A549 (cell line): ENCODE measurements at places on chromosomes 16 and 17. TPM values are rescaled to one million over a fixed set of nuclear protein-coding genes. Genes with fewer than 3 reads are reported as not detected.

DNA sequence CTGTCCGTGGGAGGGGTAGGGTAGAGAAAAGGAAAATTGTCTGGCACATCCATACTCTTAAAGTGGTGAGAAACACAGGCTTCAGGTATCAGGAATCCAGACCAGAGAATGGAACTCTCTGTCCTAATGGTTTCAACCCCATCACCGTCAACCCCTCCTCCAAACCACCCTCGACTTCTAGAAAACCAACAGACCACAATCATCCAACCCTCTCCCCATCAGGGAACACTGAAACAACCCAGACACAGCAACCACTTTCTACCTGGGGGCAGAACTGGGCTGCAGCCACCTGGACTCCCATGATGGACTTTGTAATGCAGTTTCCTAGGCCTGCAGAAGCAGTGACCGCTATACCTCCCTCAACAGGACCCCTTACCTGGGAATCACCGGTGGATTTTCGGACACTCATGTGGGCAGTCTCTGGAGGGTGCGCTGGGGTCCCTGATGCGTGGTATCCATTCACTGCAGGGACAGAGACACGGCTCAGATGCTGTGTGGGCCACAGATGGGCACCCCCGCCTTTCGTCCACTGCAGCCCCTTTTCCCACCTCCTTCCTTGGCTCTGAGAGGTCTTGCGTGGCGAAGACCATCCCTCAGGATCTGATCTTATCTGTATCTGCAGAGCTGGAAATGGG, 64.3 kb upstream of the RCVRN start:
- no peak for DNase-seq

DNA sequence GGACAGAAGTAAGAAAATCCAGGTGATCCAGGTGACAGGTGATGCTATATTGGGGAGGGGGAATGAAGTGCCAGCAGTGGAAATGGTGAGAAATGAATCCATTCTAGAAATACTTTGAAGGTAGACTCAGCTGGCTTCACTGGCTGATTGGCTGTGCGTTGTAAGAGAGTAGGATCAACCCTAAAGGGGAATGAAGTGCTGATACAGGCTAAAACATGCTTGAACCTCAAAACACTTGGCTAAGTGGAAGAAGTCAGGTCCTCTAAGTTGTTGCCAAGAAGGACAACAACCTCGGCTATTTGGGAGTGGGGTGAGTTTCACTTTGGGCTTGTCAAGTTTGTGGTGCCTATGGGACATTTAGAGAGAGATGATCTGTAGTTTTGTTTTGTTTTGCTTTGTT, 24.1 kb upstream of the SCNN1B start:
- no peak for DNase-seq

- no peak for DNase-seq
These were observed 45.1 kb downstream of the WDR45B start for GRCh38 chr17:82602986-82603710.

- DNase-seq = no peak
These were observed 15.2 kb downstream of the ZFHX3 start for GRCh38 chr16:73032541-73033270.

GRCh38 chr16:4692460-4693295, 684 bp upstream of the NUDT16L1 start:
- peak; percentile 24 for DNase-seq

GRCh38 chr16:3691761-3692160, 25.6 kb downstream of the TRAP1 start:
- no peak for DNase-seq

- no peak for DNase-seq
These were observed 39.5 kb downstream of the CLUH start for GRCh38 chr17:2672026-2672425.

Gene CDH13
- not detected in 3 replicates for polyA plus RNA-seq

Gene C17orf67
- 2.4 to 2.8 TPM (median 2.6 TPM) in 3 replicates for polyA plus RNA-seq

DNA sequence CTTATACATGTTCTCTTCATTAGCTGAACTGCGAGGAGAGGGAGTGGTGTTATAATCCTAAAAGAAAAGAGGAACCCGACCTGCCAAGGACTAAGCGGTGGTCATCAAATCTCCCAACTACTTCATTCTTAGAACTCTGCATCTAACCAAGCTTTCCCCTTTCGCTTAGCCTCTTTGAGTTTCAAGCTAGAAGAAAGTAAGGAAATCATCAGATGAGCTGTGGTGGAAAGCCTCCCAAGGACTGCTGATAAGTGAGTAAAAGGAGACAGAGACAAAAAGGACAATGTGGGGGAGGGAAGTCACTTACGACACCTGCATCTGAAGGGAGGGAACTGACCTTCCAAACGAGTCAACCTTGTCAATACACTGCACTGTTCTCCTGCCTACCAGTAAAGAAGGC, 121.3 kb downstream of the TRIM37 start:
- no peak for DNase-seq

DNA sequence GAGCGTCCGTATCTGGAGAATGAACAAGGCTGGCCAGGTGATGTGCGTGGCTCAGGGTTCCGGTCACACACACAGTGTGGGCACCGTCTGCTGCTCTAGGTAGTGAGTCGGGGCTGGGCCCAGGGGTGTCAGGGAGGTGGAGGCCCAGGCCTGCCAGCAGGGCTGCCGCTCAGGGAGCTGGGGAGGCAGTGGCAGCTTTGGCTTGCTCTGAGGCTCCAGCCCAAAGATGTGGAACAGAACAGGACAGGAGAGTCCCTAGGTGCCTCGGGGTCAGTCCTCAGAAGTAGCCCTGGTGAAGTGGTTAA, 4.3 kb downstream of the TBL3 start:
- no peak for DNase-seq

DNA sequence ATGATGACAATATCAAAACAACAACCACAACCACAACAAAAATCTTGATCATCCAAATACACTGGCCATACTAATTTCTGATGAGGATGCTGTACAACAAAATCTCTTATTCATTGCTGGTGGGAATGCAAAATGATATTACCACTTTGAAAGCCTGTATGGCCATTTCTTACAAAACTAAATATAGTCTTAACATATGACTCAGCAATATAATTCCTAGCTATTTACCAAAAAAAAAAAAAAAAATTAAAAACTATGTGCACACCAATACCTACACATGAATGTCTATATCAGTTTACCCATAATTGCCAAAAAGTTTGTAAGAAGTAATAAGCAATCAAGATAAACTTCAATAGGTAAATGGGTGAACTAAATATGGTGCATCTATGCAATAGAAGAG, 1379.7 kb downstream of the CDH11 start:
- DNase-seq = no peak

DNA sequence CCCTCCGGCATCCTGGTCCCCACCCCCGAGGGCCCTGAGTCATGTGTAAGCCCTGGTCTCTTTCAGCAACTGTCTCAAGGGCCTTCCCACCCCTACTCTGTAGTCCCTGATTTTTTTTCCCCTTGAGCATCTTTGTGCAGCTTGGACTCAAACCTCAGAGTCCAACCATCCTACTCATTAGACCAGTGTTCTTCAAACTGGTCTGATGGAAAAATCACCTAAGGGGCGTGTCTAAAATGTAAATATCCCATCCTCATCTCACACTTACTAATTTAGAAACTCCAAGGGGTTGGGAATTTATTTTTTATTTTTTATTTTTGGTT, 624 bp downstream of the G6PC3 start:
- DNase-seq = no peak

GRCh38 chr17:77571155-77571981, 387.1 kb upstream of the TNRC6C start:
- no peak for DNase-seq

Gene MYH3
- 2.1 to 2.6 TPM (median 2.2 TPM) in 3 replicates for polyA plus RNA-seq

GRCh38 chr16:80107900-80108299, 432.9 kb upstream of the DYNLRB2 start:
- DNase-seq = no peak

Gene CYBA
- 160 to 185 TPM (median 175 TPM) in 3 replicates for polyA plus RNA-seq

GRCh38 chr16:6861135-6861814, 471.4 kb upstream of the RBFOX1 start:
- DNase-seq = no peak

DNA sequence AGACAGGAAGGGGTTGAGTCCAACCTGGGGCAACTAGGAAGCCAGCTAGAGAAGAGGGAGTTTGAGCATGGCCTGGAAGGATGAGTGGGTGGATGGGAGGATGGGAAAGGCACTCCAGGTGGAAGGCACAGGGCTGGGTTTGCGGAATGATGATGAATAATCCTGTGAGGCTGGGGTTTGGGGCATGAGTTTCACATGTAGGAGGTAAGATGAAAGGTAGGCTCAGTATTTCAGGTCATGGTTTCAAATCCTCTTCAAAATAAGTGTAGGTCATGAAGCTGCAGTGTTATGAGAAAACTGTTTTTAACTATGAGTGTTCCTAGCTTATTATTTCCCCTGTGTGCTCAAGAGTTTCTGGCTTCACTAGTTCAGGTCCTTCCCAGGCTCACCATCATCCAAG, 130.3 kb downstream of the SKAP1 start:
- no peak for DNase-seq
